SK-MEL-5 (cell line): ENCODE measurements at places on chromosomes 4 and X.

DNA sequence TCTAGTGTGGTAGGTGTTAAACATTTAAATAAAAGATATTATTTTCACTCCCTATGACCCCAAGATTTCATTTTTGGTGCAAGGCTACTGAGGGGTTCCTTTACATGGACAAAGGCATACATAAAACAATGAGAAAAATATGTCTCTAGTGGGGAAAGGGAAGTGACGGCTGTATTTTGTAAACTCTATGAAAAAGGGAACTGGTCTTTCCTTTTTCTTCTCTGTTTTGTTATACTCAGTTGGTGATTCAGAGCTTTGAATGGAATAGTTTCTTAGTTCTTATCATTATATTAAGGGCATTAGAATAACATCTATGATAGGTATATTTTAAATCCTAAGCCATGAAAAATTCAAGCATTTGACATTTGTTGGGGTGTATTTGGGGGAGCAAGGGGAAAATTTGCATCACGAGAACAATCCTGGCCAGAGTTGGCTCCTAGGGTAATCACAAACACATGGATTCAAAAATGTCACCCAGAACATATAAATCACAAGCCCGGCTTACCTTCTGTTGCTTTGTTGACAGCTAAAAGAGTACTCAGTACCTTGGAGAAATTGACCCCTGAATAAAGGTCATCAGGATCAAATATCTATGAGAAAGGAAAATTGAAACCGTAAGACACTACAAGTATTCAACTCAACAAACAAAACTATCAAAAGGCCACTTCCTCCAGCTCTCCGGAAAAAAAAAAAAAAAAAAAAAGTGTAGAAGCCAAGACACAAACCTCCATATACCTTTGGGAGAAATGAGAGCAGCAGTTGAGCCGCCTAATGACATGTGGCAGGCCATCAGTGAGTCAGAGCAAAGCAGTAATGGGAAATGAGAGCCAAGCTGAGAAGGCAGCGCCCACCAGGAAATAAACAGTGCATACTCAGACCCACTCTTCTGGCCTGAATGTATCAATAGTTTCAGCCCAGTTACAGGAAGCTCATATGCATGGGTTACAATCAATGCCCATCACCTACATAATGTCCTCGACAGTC is 33.4 kb downstream of the ARHGEF6 start:
- no peak for DNase-seq

- no peak for DNase-seq
These were observed 818.5 kb downstream of the FAM133A start for GRCh38 chrX:94492541-94492940.

DNA sequence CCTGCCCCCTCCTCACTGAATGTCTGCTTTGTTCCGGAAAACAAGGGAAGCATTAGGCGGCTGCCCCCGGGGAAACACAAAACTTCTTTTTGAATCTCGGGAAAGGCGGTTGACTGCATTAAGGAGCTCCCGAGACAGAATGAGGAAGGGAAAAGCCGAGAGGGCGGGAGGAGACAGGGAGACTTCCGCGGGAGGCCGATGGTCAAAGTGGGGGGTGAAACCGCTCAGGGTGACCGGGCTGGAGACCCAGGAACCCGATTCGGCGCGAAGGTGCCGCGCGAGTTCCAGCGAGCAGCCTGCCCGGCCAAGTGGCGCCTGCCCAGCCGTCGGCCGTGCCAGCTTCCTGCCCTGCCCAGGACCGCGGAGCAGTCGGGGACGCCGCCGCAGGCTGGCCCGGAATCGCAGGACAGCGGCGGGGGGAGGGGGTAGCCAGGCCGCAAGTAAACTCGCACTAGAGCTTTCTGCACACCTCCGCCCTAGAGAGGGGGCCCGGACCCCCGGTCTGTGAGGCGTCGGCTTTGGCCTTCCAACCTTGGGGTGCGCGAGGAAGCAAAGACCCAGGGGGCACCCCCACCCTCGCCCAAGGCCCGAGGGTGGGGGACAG is 55.1 kb upstream of the BCOR start:
- peak; percentile 80 for DNase-seq

GRCh38 chrX:118536687-118537461 is 41.3 kb downstream of the DOCK11 start:
- DNase-seq, result peak; percentile 38

- no peak for DNase-seq
These were observed 143.9 kb downstream of the SCFD2 start for GRCh38 chr4:53221832-53222480.

DNA sequence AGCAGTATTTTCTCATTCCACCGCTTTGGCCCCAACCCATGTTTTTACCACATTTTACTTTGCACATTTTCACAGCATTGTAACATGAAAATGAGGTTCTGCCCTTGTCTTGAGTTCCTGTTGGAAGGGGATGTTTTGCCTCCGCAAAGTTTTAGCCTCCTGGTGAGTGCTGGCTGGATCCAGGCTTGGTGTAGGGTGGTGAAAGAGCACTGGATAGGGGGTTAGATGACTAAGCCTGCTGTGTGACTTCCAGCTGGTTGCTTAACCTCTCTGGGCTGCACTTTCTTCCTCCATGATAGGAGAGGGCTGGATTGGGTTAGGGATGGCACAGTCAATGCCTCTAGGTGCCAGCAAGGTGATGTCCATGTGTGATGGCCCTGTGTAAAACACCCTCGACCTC is 28.9 kb downstream of the CYTL1 start:
- no peak for DNase-seq

DNA sequence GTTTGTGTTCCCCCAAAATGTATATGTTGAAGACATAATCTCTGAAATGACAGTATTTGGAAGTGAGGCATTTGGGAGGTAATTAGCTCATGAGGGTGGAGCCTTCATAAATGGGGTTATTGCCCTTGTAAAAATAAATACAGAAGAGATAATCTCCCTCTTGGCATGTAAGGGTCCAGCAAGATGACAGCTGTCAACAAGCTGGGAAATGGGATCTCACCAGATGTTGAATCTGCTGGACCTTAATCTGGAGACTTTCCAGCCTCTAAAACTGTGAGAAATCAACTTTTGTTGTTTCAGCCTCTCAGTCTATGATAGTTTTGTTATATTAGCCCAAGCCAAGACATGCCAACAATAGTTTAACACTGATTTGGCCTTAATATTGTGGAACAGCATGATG is 438.2 kb upstream of the PCDH7 start:
- DNase-seq, result no peak

DNA sequence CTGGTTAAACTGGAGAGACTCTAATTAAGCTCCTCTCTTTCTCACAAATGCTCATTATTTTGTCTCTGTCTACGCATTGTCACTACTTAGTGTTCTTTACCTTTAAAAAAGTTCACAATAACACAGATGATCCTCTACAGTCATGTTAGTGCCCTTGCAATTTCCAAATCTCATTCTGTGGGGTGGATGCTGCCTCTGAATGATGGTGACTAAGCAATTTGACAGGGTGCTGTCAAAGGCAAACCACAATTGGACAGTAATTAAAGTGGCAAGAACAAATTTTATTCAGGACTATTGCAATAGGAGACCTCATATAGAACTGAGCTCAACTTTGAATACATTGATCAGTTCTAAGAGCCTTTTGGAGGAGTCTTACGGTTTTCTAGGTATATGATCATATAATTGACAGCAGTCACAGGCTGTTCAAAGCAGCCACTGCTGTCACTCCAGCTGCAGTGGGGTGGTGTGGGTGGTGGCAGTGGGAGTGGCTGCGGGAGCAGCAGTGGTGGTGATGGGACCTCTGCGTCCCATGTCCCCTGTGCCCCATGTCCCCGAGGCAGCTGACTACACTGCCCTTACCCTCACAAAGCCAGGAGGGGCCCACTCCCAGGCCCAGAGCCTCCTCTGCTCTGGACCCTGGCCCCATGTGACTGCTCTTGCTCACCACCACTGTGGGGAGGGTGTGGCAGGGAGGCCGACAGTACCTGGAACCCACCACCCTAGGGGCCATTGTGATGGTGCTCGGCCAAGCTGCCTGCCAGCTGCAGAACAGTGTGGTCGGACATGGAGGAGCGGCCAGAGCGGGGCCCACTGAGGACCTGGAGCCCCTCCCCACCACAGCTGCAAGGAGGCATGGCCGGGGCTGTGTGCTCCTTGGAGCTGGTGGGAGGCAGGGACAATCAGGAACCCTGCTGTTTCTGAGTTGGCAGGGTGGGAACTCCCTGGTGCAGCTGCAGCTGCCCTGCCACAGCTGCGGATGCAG is 30.4 kb upstream of the PAGE1 start:
- DNase-seq, result no peak

GRCh38 chrX:24494647-24495075 is 29.6 kb downstream of the PDK3 start:
- peak; percentile 15 for DNase-seq

- DNase-seq, result peak; percentile 49
These were observed 40.0 kb downstream of the RIPPLY1 start for GRCh38 chrX:106862972-106863688.

- DNase-seq, result no peak
These were observed 56.3 kb downstream of the SHISA3 start for GRCh38 chr4:42453612-42454011.

- no peak for DNase-seq
These were observed 82.6 kb downstream of the MTMR1 start for GRCh38 chrX:150775569-150776350.

DNA sequence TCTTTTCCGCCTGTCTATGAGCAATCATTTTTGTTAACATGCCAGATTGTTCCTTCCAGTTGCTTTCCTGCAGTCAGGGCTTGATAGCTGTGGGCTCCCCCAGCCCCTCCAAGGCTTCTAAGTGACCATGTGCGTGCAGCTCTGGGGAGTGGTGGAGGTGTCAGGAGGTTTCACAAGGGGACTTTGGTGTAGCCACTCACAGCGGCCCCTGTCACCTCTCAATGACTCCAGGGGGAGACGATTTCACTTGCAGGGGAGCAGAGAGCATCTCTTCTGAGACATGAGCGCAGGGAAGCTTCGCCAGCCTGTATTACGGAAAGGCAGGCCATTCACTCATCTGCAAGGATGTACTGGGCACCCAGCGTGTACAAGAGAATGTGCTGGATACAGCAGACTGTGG is 3.1 kb upstream of the GPR78 start:
- DNase-seq, result no peak

GRCh38 chrX:133980406-133980805 is 5.0 kb downstream of the GPC3 start:
- DNase-seq, result no peak

- DNase-seq, result no peak
These were observed 58.1 kb upstream of the HOPX start for GRCh38 chr4:56739066-56739777.

- no peak for DNase-seq
These were observed 3.6 kb downstream of the VSIG4 start for GRCh38 chrX:66036231-66036630.

- no peak for DNase-seq
These were observed 116.2 kb upstream of the KIT start for GRCh38 chr4:54541426-54542118.

- no peak for DNase-seq
These were observed 38.8 kb downstream of the MGARP start for GRCh38 chr4:139241086-139241783.

- DNase-seq, result peak; percentile 51
These were observed 48.7 kb upstream of the BCOR start for GRCh38 chrX:40146262-40147125.

GRCh38 chrX:148024425-148025148 is 43.5 kb downstream of the FMR1NB start:
- no peak for DNase-seq

DNA sequence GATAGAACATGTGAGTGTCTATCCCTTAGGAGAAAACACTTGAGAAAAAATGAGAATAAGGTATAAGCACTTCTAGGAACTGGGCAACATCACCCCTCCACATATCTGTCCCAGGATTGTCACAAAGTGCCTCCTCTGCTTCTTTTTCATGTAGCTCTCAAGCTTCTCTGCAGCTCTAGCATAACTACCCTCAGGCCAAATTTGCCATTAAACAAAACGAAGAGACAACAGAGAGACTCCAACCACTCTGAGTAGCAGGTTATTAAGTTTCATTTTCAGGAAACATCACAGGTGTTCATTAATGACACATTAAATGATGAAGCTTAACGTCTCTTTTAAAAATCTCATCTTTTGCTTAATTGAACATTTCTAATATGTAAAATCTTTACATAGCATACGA is 580.0 kb downstream of the GALNTL6 start:
- no peak for DNase-seq
